Activated T-helper 2 cell treated with anti-CD3 and anti-CD28 coated beads, Interferon-gamma antibody, Interleukin-2, Interleukin-4, amounts not matched to agents 10 μg/mL and 5 μg/mL and 100 μg/mL, durations not matched to agents 14 hours and 24 hours and 36 hours (primary cell): ENCODE measurements at places on chromosomes 13 and 19. TPM values are rescaled to one million over a fixed set of nuclear protein-coding genes. Genes with fewer than 3 reads are reported as not detected.

- no peak overlapping the region for H3K4me3 ChIP-seq
- no peaks in the 10 kb centered on the region for H3K27me3 ChIP-seq
- H3K27ac ChIP-seq, result no peak overlapping the region
- H3K36me3 ChIP-seq, result no peaks in the 10 kb centered on the region
- no peak for DNase-seq
These were observed 99.8 kb downstream of the LACC1 start for GRCh38 chr13:43979492-43979891.

- H3K36me3 ChIP-seq, result no peaks in the 10 kb centered on the region
- peaks cover 13% of the 10 kb centered on the region for H3K27me3 ChIP-seq
- no peak overlapping the region for H3K4me3 ChIP-seq
- peak; percentile 11 for DNase-seq
- H3K27ac ChIP-seq, result no peak overlapping the region
These were observed 533.0 kb downstream of the MYO16 start for GRCh38 chr13:109162248-109163036.

GRCh38 chr19:14237014-14237941 lies 31.3 kb upstream of the ADGRL1 start:
- no peaks in the 10 kb centered on the region for H3K27me3 ChIP-seq
- no peak for DNase-seq
- no peak overlapping the region for H3K4me3 ChIP-seq
- H3K36me3 ChIP-seq, result no peaks in the 10 kb centered on the region
- no peak overlapping the region for H3K27ac ChIP-seq
- no peaks in the 10 kb centered on the region for H3K4me1 ChIP-seq

- no peaks in the 10 kb centered on the region for H3K27me3 ChIP-seq
- H3K4me3 ChIP-seq, result no peak overlapping the region
- peak; percentile 16 for DNase-seq
- no peak overlapping the region for H3K27ac ChIP-seq
These were observed 104.7 kb upstream of the KL start for GRCh38 chr13:32911506-32911905.

DNA sequence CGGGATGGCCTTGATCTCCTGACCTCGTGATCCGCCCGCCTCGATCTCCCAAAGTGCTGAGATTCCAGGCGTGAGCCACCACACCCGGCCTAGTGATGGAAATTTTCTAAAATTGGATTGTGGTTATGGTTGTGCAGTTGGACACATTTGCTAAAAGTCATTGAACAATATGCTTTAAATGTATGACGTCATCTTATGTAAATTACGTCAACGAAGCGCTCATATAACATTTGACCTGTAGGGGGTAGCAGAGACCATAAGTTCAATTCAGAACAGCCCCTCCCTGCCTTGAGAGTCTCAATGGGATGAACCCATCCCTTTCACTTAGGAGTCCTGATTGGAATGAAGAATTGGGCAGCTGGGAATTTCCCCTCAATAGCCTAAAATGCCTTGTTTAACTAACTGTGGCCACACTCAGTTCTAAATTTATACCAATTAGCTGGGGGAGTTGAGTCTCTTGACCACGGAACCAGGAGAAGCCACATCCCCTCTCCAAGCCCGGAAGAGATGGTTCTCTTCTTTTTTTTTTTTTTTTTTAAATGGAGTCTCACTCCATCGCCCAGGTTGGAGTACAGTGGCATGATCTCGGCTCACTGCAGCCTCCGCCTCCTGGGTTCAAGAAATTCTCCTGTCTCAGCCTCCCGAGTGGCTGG lies 15.2 kb upstream of the TLE6 start:
- H3K36me3 ChIP-seq, result no peaks in the 10 kb centered on the region
- H3K4me3 ChIP-seq, result no peak overlapping the region
- peaks cover 2% of the 10 kb centered on the region for H3K4me1 ChIP-seq
- no peak overlapping the region for H3K27ac ChIP-seq

GRCh38 chr19:18668744-18669523 lies 14.5 kb upstream of the CRTC1 start:
- peaks cover 11% of the 10 kb centered on the region for H3K36me3 ChIP-seq
- no peak for DNase-seq
- no peak overlapping the region for H3K4me3 ChIP-seq
- H3K27me3 ChIP-seq, result no peaks in the 10 kb centered on the region
- H3K4me1 ChIP-seq, result no peaks in the 10 kb centered on the region

DNA sequence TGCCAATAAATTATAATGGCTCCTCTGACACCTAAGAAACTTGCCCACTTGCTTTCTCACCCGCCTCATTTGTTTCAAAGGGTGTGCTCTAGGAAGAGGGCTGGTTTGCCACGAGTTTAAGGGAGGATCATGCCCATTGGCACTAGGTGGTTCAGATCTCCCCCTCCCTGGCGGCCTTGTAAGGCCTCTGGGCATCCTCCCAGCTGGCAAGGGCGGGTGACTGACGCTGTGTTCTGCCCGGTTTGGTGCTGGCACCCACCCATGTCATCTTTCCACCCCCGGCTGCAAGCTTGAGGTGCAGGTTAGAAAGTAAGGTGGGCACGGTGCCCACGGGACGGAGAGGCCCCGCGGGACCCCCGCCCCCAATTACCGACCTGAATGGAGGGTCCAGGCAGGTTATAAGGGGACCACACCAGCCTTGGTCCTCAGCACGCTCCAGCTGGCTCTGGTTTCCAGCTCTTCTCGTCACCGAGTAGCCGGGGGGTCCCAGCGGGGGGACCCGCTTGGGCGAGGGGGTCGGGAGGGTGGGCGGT lies 90.4 kb downstream of the PTPRS start:
- H3K27me3 ChIP-seq, result no peaks in the 10 kb centered on the region
- H3K36me3 ChIP-seq, result peaks cover 1% of the 10 kb centered on the region
- H3K4me1 ChIP-seq, result peaks cover 2% of the 10 kb centered on the region
- H3K4me3 ChIP-seq, result no peak overlapping the region
- no peak for DNase-seq

- no peaks in the 10 kb centered on the region for H3K27me3 ChIP-seq
- DNase-seq, result no peak
- no peaks in the 10 kb centered on the region for H3K36me3 ChIP-seq
- H3K4me1 ChIP-seq, result no peaks in the 10 kb centered on the region
These were observed 23.9 kb upstream of the PSG4 start for GRCh38 chr19:43229315-43229714.

GRCh38 chr13:56563663-56564062 lies 577.1 kb upstream of the PRR20A start:
- H3K27me3 ChIP-seq, result no peaks in the 10 kb centered on the region
- H3K4me1 ChIP-seq, result no peaks in the 10 kb centered on the region
- no peak overlapping the region for H3K4me3 ChIP-seq

DNA sequence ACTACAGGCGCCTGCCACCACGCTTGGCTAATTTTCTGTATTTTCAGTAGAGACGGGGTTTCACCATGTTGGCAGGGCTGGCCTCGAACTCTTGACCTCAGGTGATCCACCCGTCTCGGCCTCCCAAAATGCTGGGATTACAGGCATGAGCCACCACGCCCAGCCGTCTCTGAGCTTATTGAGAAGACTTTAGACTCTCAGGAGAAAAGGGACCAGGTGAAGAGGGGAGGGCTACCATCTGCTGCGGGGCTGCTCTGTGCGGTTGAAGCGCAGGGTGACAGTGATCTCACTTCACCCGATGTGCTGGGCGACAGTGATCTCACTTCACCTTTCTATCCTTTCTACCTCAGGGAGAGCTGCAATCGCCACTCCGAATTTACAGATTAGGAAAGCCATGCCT lies 25.3 kb downstream of the PDCD5 start:
- peaks cover 27% of the 10 kb centered on the region for H3K36me3 ChIP-seq
- no peaks in the 10 kb centered on the region for H3K27me3 ChIP-seq
- no peaks in the 10 kb centered on the region for H3K4me1 ChIP-seq
- no peak overlapping the region for H3K27ac ChIP-seq
- no peak overlapping the region for H3K4me3 ChIP-seq

DNA sequence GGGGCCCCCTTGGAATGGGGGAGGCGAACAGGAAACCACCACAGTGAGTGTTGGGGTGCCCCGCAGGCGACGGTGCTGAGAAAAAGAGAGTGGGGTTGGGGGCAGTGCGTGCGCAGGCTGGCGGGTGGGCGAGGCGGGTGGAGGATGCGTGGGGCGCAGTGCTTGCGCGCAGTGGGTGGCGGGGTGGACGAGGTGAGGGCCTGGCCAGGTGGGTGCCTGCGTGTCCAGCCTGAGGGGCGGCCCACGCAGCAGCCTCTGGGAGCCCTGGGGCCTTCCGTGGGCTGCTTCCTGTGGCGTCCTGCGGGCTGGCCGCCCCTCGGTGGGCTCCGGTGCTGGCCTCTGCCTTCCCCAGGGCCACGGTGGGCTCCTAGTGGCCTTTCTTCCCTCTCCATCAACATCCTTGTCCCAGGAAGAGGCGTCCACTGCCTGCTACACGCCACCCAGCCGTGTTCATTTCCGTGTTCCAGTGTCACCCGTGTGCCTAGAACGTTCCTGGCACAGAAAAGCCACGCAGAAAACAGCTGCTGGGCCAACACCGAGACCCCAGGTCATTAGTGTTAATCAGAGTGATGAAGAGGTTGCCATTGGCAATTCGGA lies 7.1 kb downstream of the ATP11A start:
- H3K4me3 ChIP-seq, result no peak overlapping the region
- peaks cover 23% of the 10 kb centered on the region for H3K36me3 ChIP-seq
- no peaks in the 10 kb centered on the region for H3K27me3 ChIP-seq
- no peak for DNase-seq

DNA sequence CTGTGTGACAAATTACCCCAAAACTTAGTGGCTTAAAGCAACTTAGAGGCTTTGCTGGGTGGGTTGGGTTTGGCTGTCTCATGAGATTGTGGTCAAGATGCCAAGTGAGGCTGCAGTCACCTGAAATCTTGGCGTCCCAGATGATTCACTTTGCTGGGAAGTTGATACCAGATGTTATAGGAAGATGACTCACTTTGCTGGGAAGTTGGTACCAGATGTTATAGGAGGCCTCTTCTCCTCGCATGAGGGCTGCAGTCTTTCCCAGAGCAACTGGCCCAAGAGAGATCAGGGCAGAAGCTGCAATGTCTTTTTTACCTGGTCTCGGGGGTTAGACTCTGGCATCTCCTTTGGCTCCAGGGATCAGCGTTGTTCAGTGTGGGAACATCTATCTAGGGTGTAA lies 16.8 kb downstream of the TEX29 start:
- H3K27me3 ChIP-seq, result peaks cover 5% of the 10 kb centered on the region
- no peak overlapping the region for H3K4me3 ChIP-seq
- H3K36me3 ChIP-seq, result no peaks in the 10 kb centered on the region
- DNase-seq, result peak; percentile 3

Gene TTC9B
- not detected in 2 replicates for total RNA-seq

Gene PCDH17
- total RNA-seq, result not detected in 2 replicates

Gene MEIOSIN
- not detected in 2 replicates for total RNA-seq

Gene LILRB4
- total RNA-seq, result 0.32 and 0.46 TPM in 2 replicates

Gene KIR2DL4
- total RNA-seq, result not detected in 2 replicates
